Endothelial cell of coronary artery (primary cell): ENCODE measurements at places on chromosomes 6 and 20. TPM values are rescaled to one million over a fixed set of nuclear protein-coding genes. Genes with fewer than 3 reads are reported as not detected.

The AHCY gene
- 136 and 138 TPM in 2 replicates for total RNA-seq

The F13A1 gene
- total RNA-seq, result not detected in 2 replicates

The KHDRBS2 gene
- not detected in 2 replicates for total RNA-seq

The RIPOR2 gene
- total RNA-seq, result 0.28 TPM in 1 of 2 replicates, not detected in the other

The WFDC10B gene
- not detected in 2 replicates for total RNA-seq

The ARMC12 gene
- 0.09 and 0.19 TPM in 2 replicates for total RNA-seq

The CLPSL1 gene
- total RNA-seq, result not detected in 2 replicates

The FAM209B gene
- 0.18 TPM in 1 of 2 replicates, not detected in the other for total RNA-seq

The NNAT gene
- not detected in 2 replicates for total RNA-seq

The SSTR4 gene
- not detected in 2 replicates for total RNA-seq

The CCM2L gene
- 7.8 and 13.1 TPM in 2 replicates for total RNA-seq

The KCNK17 gene
- total RNA-seq, result not detected in 2 replicates

The PNLDC1 gene
- 0.09 TPM in 1 of 2 replicates, not detected in the other for total RNA-seq

The TRDN gene
- not detected in 2 replicates for total RNA-seq

The PRSS35 gene
- 0.09 TPM in 2 replicates for total RNA-seq
